SW480 (cell line): ENCODE measurements at places on chromosomes 12 and 14.

DNA sequence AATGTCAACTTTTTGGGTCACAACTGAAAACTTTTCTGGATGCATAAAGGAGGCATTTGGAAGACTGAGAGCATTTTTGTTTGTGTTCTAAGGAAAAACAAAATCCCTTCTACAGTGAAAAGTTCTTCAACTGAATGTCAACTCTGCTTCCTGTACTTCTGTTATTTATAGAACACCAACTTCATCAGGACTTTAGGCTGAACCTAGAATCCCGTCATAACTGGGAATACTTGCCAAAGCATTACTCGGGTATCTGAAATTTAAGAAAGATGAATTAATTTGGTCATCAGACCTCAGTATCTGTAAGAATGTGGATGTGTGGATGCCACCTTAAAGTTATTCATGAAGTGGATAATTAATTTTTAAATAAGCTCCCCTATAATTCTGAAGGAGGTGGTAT is 73.2 kb downstream of the FERMT2 start:
- DNase-seq: no peak

DNA sequence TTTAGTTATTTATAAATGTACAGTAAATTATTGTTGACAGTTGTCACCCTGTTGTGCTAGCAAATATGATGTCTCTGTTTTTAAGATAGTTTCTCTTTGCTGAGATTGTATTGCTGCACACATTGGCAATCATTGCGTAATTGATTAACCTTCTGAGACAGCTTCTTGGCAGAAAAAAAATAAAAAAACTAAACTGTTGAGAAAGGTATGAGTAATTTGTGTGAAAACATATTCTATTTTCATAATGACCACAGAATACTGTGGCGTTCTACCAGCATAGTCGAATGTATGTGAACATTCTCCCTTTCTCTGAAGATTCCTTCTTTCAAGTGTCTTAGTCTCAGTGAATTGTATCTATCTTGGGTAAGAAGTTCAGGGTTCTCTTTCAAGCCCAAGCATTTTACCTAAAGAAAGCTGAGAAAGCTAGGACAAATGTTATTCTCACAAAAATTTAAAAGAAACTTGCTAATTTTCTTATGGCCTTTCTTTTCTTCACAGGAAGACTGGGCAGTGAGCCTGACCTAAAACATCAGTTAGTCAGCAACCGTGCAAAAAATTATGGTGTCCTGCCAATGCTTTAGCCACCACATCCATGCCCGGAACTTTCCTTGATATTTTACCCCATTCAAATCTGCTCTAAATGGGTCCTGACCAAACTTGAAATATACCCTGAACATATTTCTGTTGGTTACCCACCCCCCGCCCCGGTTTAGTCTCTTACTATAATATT is 69.0 kb upstream of the REP15 start:
- no peak for DNase-seq

GRCh38 chr12:5548152-5548943 is 116.4 kb downstream of the NTF3 start:
- DNase-seq: peak; percentile 58

DNA sequence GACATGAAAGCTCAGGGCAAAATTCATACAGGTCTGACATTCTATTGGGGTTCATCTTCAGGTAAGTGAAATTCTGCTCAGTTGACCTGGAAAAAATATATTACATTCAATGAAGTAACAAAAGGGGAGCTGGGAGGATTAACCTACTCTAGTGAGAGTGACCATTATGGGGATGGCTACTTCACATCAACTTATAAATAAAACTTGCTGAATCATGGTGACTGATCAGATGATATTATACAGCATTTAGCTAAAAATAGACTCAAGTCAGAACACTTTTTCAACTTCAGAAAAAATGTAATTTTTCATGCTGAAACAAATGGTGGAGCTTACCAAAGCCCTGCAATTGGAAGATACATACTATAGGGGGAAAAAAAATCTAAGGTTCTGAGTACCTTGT is 800.2 kb downstream of the FSCB start:
- no peak for DNase-seq

DNA sequence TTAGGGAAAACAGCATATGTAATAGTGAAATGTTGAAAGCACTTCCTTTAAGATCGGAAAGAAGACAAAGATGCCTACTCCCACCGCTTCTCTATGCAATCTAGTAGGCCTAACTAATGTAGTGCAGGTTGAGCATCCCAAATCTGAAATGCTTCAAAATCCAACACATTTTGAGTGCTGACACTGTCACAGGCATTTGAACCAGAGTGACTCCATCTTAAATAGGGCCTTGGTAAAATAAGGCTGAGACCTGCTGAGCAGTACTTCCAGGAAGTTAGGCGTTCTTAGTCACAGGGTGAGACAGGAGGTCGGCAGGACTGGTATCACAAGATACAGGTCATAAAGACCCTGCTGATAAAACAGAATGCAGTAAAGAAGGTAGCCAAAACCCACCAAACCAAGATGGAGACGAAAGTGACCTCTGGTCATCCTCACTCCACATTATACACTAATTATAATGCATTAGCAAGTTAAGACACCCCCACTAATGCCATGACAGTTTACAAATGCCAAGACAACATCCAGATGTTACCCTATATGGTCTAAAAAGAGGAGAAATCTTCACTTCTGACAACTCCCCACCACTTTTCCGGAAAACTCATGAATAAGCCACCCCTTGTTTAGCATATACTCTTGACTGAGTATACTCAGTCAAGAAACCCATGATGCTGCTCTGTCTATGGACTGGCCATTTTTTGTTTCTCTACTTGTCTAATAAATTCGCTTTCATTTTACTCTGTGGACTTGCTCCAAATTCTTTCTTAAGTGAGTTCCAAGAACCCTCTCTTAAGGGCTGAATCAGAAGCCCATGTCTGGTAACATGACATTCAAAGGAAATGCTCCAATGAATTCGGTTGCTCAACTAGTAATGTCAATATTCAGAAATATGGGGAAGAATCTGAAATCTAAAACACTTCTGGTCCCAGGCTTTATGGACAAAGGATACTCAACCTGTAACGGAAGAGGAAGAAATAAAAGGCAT is 47.1 kb upstream of the MTERF2 start:
- DNase-seq: no peak

DNA sequence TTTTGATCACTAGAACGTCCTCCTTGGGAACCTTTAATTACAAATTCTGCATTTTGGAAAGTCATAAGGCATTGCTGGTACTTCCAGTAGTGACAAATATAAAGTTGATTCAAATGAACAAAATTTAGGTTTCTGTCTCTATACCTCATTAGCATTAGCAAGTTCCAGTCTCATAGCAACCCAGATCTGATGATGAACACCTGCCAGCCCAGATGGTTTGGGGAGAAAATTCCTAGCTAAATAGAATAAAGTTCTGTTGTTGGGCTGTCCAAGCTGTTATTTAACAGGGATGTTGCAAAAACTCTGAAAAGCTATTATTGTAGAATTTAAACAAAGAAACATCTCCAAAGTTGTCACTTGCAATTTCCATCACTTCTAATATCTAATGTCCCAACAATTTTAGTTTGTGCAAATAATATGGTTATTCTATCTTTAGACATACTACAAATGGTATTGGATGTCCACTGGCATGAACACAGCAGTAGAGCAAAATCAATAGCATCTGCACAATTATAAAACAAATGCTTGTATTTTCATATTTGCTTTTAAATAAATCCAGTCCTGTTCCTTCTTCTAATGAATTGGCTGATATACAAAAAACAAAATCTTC is 299.4 kb downstream of the SLC16A7 start:
- DNase-seq: no peak

DNA sequence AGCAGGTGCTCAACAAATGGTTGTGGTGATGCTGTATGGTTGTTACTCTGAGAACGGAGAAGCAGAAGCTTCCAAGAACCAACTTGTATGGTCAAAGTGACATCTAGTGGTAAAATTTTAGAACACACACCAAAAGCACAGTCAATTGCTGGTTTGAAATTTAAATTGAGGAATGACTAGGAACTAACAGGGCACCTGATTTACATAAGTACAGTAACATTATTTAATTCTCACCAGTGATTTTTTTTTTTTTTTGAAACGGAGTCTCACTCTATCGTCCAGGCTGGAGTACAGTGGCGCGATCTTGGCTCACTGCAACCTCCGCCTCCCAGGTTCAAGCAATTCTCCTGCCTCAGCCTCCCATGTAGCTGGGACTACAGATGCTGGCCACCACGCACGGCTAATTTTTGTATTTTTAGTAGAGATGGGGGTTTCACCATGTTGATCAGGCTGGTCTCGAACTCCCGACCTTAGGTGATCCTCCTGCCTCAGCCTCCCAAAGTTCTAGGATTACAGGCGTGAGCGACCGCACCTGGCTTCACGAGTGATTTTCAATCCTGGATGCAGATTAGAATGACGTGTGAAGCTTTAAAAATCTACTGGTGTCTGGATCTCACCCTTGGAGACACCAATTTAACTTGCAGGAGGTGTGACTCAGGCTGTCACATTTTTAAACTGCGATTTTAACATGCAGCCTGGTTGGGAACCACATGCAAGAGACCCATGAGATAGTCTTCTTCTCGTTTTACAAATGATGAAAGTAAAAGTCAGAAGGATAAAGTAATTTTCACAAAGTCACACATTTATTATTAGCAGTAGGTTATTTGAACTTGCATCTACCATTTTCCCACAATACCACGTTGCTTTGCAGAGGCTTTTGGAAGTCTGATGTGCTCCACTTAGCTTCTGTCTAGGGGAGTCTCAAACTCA is 14.1 kb upstream of the NUMB start:
- DNase-seq: peak; percentile 79

GRCh38 chr14:68986926-68987652 is 8.0 kb upstream of the ACTN1 start:
- DNase-seq: no peak

GRCh38 chr12:48118284-48118871 is 786 bp upstream of the PFKM start:
- no peak for DNase-seq

- DNase-seq: no peak
Observed at GRCh38 chr12:26102953-26103352, 21.9 kb downstream of the BHLHE41 start.
